ENCODE measurements at places on chromosomes 13 and 19.
A peak's percentile ranks its signal among the peaks of the same experiment; 100 is the strongest.

DNA sequence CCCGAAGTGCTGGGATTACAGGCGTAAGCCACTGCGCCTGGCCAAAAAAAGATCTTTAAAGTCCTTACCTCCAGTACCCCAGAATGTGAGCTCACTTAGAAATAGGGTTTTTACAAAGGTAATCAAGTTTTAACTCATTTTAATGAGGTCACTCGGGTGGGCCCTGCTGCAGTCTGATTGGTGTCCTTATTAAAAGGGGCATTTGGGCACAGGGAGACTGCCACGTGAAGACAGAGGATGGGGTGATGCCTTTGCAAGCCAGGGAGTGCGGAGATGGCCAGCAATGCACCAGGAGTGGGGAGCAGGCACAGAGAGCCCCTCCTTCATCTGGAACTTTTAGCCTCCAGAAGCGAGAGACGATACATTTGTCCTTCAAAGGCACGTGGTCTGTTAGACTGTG is 11.7 kb downstream of the NKPD1 start:
- DNase-seq = no peak

DNA sequence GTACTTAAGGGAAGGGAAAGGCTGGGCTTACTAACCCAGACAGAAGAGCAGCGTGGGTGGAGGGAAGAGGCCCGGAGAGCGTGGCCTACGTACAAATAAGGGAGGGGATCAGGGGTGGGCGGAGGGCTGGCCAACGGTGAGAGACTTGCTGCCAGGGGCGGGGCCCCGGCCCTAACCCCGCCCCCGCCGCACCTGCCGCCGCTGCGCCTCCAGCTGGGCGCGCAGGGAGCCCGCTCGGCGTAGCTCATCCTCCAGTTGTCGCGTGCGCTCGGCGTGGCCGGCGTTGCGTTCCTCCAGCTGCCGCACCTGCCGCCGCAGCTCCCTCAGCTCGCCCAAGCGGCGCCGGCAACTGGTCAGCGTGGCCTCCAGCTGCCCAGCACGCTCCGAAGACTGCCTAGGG is 5.7 kb downstream of the HOOK2 start:
- peak; percentile 86 for DNase-seq

DNA sequence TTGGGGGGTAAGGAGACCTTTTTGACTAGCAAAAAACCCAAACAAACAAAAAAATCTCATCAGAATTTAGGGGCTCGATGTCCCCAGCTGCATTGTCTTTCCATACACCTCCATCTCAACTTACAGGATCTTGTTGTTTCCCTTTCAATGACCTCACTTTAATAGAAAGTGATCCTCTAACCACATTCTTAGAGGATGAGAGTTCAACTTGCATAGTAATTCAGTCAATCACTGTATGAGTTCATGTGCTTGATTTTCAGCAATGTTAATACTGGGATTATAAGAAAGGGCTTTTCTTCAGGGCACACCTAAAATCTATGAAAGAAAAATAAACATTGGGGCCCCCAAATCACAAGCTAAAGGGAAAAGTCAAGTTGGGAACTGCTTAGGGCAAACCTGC is 1512.0 kb downstream of the SLITRK1 start:
- DNase-seq = no peak

GRCh38 chr13:73544175-73544574 is 485.4 kb downstream of the KLF5 start:
- DNase-seq = no peak

- DNase-seq = no peak
Observed at GRCh38 chr13:27170221-27170515, 1.4 kb downstream of the USP12 start.

- DNase-seq = no peak
Observed at GRCh38 chr19:16089010-16089846, 12.9 kb downstream of the TPM4 start.

DNA sequence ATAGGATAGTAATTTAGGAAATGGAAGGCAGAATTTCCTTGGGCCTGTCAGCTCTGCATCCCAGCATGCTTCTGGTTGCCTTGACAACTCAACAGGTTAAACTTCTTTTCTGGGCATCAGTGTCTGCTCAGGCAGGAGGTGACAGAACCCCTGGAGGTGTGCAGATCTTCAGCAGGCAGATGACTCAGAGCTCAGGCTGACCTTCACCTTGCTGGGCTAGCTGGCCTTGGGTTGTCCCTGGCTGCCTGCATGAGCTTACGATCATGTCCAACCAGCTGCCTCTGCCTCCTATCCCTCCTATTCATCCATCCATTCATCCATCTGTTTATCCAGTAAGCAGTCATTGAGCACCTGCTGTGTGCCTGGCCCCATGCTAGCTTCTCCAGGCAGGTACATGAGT is 81.2 kb upstream of the KCTD15 start:
- peak; percentile 3 for DNase-seq

GRCh38 chr19:47183601-47184000 is 47.4 kb downstream of the BBC3 start:
- no peak for DNase-seq

DNA sequence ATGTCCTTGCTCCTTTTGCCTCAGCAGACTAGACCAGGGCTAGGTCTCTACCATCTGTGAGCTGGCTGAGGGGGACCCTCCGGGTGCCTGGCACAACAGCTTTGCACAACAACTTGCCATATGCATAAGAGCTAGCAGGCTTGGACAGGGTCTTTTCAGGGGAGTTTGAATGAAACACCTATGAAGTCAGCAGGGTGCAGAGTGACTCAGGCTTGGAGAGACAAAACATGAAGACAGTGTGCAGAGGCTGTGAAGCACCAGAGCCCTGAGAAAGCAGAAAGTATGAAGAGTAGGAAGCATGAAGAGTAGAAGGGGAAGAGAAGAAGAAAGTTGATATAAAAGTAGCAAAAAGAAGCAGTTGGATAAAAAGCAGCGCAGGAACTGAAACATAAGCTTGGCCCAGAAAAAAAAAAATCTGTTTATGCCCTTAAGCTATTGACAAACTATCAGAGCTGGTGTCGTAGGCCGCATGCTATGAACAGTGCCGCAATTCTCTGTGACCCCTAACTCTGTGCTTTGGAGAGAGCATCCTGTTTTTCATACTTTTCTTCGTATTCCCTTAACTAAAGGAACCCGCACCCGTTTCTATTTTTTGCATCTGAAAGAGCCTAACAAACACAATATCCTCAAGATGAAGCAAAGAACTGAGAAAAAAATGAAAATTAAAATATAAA is 52.7 kb upstream of the FAM216B start:
- DNase-seq = no peak

GRCh38 chr19:22634450-22634827 is 315 bp downstream of the ZNF492 start:
- no peak for DNase-seq

DNA sequence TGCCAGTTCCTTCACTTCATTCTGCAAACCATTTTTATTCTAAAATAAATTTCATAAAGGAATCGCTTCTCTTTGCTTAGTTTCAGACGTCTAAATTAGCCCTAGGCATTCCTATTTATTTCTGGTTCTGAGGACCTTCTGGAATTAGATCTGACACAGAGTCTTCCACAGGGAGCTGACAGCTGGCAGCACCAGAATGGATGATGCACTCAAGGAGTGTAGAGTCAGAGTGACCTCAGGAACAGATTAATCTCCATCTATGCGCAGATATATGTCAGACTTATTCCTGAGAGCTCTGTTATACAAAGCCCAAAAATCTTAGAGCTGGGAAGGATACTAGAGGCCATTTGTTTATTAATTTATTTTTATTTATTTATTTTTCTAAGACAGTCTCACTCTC is 450.8 kb downstream of the HS6ST3 start:
- DNase-seq = no peak

DNA sequence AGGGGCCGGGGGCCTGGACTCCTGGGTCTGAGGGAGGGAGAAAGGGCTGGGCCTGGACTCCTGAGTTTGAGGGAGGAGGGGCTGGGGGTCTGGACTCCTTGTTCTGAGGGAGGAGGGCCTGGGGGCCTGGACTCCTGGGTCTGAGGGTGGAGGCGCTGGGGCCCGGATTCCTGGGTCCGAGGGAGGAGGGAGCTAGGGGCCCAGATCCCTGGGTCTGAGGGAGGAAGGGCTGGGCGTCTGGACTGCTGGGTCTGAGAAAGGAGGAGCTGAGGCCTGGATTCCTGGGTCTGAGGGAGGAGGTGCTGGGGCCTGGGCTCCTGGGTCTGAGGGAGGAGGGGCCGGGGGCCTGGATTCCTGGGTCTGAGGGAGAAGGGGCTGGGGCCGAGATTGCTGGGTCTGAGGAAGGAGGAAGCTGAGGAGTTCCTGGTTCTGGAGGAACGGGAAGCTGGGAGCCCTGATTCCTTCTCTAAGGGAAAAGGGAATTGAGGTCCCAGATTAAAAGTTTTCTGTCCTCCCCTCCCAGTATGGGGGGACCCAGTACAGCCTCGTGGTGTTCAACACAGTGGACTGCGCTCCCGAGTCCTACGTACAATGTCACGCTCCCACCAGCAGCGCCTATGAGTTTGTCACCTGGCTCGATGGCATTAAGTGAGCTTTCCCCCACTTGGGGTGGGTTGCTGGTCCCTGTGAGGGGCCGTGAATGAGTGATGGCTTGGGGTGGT is 721 bp downstream of the MED25 start:
- DNase-seq = no peak

Measured in iPS-NIHi11 (cell line).